Uterine smooth muscle cell (primary cell): ENCODE measurements at places on chromosomes 13 and 19. TPM values are rescaled to one million over a fixed set of nuclear protein-coding genes. Genes with fewer than 3 reads are reported as not detected.

The UBE2L5 gene
- total RNA-seq, result not detected in 2 replicates

The PLIN4 gene
- total RNA-seq, result 0.55 and 4.0 TPM in 2 replicates

The C19orf18 gene
- not detected in 2 replicates for total RNA-seq

The SPC24 gene
- total RNA-seq, result 50.2 and 237 TPM in 2 replicates

The ACP7 gene
- total RNA-seq, result 0.33 and 0.87 TPM in 2 replicates

The UGGT2 gene
- 67.3 and 72.1 TPM in 2 replicates for total RNA-seq

The GARIN5A gene
- total RNA-seq, result 0.37 TPM in 1 of 2 replicates, not detected in the other

The HRC gene
- not detected in 2 replicates for total RNA-seq

The TMEM190 gene
- total RNA-seq, result 0.37 TPM in 1 of 2 replicates, not detected in the other

The SIGLEC10 gene
- not detected in 2 replicates for total RNA-seq

The GRIN3B gene
- total RNA-seq, result 0.50 TPM in 1 of 2 replicates, not detected in the other

The VSTM2B gene
- not detected in 2 replicates for total RNA-seq

The CEACAM16 gene
- not detected in 2 replicates for total RNA-seq

The SYMPK gene
- 34.7 and 37.6 TPM in 2 replicates for total RNA-seq

The OR4F17 gene
- total RNA-seq, result not detected in 2 replicates

The ZNF536 gene
- total RNA-seq, result not detected in 2 replicates

The RPS16 gene
- 111 and 167 TPM in 2 replicates for total RNA-seq

The POGLUT2 gene
- 14.1 and 20.1 TPM in 2 replicates for total RNA-seq

The PRKCG gene
- total RNA-seq, result not detected in 2 replicates

The CTXN1 gene
- total RNA-seq, result 1.1 and 2.6 TPM in 2 replicates

The PRRG2 gene
- total RNA-seq, result 0.33 and 0.75 TPM in 2 replicates

The EID2B gene
- total RNA-seq, result 4.5 and 7.5 TPM in 2 replicates

The DIAPH3 gene
- total RNA-seq, result 9.6 and 27.7 TPM in 2 replicates

The FAM216B gene
- not detected in 2 replicates for total RNA-seq

The CYP2S1 gene
- 0.22 and 0.25 TPM in 2 replicates for total RNA-seq
